ENCODE measurements at places on chromosomes 1 and 21. TPM values are rescaled to one million over a fixed set of nuclear protein-coding genes. Genes with fewer than 3 reads are reported as not detected.

GRCh38 chr21:41881051-41881450 is 1.9 kb upstream of the PRDM15 start:
- DNase-seq: no peak

DNA sequence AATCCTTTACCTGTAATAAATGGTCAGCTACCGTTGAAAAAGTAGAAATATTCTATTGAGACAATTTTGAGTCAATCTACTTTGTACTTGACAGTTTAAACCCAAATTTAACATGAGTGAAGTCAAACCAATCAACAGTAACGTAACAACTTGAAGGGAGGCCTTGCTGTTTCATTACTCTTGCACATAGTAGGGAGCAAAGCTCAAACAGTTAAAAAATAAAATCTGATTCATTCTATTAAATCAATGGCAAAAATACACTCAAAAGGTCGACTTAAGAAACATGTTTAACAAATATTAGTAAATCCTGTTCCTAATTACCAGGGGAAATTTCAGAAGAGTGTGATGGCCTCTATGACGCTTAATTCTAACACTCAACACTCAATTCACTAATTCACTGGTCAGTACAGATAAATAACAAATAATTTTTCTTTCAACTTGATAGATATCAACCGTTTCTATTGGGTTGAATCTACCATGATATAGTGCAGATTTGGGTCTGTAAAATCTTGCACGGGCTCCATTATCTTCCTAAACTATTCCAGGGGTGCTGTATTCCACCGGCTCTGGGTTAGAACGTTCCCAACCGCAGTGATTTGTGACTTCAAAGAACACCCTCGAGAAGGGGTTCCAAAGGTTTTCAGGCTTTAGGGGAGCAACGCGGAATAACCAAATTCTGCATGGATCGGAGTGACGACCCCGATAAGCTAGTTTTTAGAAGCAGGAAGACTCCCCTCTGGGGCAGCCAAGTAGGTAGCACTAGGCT is 1.4 kb downstream of the TARBP1 start:
- DNase-seq: peak; percentile 5

DNA sequence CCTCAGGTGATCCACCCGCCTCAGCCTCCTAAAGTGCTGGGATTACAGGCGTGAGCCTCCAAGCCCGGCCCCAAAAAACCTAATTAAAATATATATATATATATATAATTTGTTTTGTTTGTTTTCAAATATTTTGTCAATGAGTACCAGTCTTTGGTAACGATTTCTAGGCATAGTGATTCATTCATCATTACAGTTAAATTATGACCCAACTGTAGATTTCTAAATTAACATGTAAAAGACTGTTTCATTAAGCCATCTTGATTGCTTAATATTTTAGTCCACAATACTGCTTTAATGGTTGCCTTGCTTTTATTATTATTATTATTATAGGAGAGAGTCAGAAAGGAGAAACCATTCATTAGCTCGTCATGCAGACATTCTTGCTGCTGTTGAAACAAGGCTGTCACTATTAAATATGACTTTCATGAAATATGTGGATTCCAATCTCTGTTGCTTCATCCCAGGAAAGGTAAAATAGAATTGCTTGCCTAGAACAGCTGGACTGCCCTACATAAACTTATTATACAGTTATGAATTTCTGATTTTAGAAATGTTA is 19.9 kb downstream of the FBXO28 start:
- DNase-seq: no peak

GRCh38 chr1:145824499-145824842 is 471 bp downstream of the POLR3C start:
- DNase-seq: no peak

- DNase-seq: no peak
Observed at GRCh38 chr1:232621050-232621449, 8.9 kb downstream of the SIPA1L2 start.

GRCh38 chr1:246297279-246298265 is 209.5 kb downstream of the SMYD3 start:
- peak; percentile 8 for DNase-seq

GRCh38 chr1:113941245-113941559 is 12.1 kb downstream of the HIPK1 start:
- no peak for DNase-seq

- no peak for DNase-seq
Observed at GRCh38 chr1:155168456-155169210, 4.5 kb downstream of the KRTCAP2 start.

- no peak for DNase-seq
Observed at GRCh38 chr1:234600418-234601281, 9.3 kb downstream of the IRF2BP2 start.

DNA sequence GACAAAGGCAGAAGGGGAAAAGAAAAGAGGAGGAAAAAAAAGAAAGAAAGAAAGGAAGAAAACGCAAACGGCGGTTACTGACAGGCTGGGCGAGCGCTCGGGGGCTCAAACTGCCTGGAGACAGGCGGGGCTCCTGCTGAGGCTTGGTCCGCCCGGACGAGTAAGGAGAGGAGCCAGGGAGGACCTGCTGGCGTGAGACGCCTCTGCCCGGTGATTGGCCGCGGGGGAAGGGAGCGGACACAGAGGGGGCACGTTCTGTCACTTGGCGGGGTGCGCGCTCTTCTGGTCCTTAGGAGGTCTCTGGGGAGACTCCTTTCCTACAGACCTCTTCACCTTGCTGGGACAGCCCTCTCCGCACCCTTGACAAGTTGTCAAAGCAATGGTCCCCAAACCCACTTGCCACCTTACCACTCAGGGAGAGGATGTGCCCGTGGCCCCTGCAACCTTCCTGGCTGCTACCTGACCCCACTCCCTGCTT is 791 bp upstream of the PIK3R3 start:
- DNase-seq: no peak

- peak; percentile 28 for DNase-seq
Observed at GRCh38 chr1:31617916-31618746, 642 bp downstream of the HCRTR1 start.

GRCh38 chr21:42095581-42095980 is 24.5 kb downstream of the UMODL1 start:
- DNase-seq: no peak

GRCh38 chr1:227723474-227723873 is 11.6 kb downstream of the JMJD4 start:
- no peak for DNase-seq

- peak; percentile 66 for DNase-seq
Observed at GRCh38 chr1:225498549-225499136, 70.8 kb upstream of the LBR start.

The DIRAS3 gene
- total RNA-seq: 6.3 TPM

The INSRR gene
- 0.05 TPM for total RNA-seq

The COL16A1 gene
- 27.9 TPM for total RNA-seq

The OR2L13 gene
- total RNA-seq: not detected

The ADORA1 gene
- 42.0 TPM for total RNA-seq
